ENCODE measurements at places on chromosomes 2 and 18.

DNA sequence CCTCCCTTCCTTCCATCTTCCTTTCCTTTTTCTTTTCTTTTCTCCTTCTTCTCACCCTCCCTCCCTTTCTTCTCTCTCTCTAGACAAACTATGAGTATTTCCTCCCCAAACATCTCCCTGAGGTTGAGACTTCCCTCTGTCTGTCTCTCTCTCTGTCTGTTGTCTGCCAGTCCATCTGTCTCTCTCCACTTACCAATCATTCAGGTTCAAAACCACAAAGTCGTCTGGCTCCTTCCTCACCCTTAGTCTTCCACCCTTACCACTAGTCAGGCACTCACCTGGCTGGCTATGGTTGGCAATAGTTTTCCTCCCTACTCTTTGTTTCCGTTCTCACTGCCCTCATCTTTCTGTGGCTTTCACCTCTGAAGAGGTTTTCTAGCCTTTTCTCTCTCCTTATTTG is 12.9 kb downstream of the CCL20 start:
- DNase-seq, result no peak

- DNase-seq, result no peak
Observed at GRCh38 chr18:38940863-38941531, 1375.4 kb upstream of the CELF4 start.

DNA sequence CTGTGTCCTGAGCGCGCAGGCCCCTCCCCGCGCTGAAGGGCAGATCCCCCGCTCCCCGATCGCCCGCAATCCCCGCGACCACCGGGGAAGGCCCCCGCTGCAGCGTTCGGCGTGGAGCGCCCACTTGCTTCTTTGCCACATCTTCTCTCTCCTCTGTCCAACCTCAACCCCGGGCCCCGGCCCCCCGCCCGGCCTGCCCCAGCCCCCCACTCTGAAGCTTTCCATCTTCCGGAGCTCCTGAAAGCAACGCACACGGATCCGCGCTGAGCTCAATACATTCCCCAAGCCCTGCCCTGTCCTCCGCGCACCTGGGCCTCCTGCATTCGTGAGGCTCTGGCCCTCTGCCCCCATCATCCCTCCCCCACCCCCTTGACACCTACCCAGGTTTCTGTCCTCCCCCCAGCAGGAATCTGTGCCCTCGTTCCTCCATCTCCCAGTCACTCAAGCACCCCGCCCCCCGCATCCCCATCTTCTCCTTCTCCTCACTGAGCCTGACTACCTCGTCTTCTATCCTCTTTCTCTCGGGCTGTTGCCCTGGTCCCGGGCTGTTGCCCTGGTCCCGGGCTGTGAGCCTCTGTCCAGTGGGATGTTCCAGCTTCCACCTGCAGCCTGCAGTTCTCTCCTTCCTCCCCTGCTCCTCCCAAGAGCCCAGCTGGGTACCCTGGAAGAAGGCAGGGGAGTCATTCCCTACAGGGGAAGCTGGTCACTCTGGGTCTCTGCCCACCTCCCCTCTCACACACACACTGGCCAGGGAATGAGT is 7.8 kb downstream of the SPEG start:
- no peak for DNase-seq

DNA sequence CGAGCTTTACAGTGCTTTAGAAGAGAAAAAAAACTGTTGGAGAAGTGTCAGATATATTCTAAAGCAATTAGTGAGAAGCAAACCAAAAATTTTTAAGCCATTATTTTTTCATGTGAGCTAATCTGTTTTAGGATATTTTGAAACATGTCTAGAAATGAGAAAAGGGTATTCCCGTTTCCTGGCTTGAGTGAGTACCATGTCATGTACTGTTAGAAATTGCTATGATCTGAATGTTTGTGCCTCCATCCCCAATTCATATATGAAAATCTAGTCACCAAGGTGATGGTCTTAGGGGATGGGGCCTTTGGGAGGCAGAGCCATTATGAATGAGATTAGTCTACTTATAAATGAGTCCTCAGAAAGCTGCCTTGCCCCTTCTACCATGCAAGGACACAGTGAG is 493.3 kb upstream of the GCFC2 start:
- no peak for DNase-seq

GRCh38 chr18:42807887-42808286 is 307.6 kb downstream of the RIT2 start:
- DNase-seq, result no peak

- no peak for DNase-seq
Observed at GRCh38 chr2:241818943-241819270, 9.9 kb downstream of the NEU4 start.

DNA sequence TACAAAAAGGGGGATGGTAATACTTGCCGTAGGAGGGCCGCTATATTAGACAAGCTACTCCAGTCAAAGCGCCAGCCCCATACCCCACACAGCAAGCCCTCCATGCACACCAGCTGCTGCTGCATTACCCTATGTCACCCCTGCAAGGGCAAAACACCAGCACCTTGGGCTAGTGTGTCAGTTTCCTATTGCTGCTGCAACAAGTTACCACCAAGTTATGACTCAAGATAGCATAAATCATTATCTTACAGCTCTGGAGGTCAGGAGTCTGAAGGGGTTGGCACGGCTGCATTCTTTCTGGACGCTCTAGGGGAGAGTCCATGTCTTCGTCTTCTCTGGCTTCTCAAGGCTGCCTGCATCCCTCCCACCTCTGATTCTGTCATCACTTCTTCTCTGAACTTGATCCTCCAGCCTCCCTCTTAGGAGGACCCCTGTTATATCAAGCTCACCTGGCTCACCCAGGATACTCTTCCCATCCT is 88.6 kb upstream of the ACAA2 start:
- DNase-seq, result no peak

- no peak for DNase-seq
Observed at GRCh38 chr18:62963507-62963906, 248.2 kb downstream of the PHLPP1 start.

Data from DMS79 (cell line).